ENCODE measurements at places on chromosomes 11 and 22.

DNA sequence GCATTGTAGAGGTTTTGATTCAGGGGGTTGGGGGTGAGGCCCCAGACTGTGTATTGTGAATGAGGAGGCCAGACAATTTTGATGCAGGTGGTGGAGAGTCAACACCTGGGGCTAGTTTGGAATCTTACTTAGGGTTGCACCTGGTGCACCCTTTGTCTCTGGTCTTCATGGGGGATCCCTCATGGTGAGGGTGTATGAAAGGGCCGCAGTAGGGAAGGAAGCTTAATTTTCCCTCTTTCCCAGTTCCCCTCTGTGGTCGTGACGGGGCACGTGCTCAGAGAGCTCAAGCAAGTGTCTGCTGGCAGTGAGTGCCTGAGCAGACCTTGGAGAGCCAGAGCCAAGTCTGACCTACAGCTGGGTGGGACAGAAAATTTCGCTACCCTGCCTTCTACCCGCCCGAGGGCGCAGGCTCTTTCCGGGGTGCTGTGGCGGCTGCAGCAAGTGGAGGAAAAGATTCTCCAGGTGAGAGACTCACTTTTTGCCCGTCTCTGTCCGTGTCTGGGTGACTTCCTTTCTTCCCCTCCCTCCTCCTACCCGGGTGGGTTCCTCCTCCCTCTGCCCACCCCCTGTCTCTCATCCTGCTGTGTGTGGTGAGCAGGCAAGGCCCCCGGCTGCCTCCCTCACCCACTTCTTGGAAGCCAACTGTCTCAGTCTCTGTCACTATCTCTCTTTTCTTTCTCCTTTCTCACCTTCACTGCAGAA is 131.7 kb downstream of the MICAL2 start:
- no peak for DNase-seq

- no peak for DNase-seq
These were observed 21.1 kb downstream of the RPS6KA4 start for GRCh38 chr11:64379817-64380709.

DNA sequence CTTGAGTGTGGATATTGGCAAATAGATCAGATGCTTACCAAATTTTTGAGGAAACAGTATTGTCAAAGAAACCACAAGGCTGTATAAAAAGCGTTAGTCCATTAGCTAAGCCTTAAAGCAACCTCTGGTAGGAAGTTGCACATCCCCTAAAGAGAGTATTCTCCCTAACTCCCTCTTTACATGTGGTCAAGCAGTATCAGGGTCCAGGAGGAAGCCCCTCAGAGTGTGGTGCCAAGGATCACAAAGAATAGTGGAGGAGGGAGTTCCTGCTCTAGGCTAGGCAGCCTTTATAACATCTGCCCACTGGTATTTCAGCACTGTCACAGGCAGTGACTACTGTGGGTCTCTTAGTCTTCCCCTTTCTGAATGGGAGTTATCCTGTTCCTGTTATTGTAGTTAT is 18.8 kb upstream of the AMPD3 start:
- no peak for DNase-seq

- no peak for DNase-seq
These were observed 9.8 kb downstream of the THAP12 start for GRCh38 chr11:76371170-76371569.

DNA sequence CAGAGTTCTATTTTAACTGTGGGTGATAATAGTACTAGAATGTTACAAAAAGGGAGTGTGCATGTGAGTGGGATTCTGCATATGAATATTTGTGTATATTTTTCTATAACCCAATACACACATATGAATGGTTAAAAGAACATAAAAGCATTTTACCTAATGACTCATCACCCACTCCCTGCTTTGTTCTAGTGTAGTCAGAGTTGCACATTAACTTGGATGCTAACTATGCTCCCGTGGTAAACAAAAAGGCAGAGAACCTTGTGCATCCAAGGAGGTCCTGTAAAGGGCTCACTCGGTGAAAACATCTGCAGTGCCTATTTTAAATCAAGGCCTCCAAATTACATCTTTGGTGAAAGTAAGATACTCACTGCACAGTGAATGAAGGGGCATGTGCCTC is 1289.4 kb downstream of the LRRC4C start:
- DNase-seq: no peak

GRCh38 chr11:123076484-123076883 is 14.5 kb upstream of the HSPA8 start:
- DNase-seq: no peak

GRCh38 chr22:46931881-46932280 is 169.4 kb downstream of the TBC1D22A start:
- peak; percentile 68 for DNase-seq

- no peak for DNase-seq
These were observed 207.3 kb downstream of the METTL15 start for GRCh38 chr11:28315440-28315839.

DNA sequence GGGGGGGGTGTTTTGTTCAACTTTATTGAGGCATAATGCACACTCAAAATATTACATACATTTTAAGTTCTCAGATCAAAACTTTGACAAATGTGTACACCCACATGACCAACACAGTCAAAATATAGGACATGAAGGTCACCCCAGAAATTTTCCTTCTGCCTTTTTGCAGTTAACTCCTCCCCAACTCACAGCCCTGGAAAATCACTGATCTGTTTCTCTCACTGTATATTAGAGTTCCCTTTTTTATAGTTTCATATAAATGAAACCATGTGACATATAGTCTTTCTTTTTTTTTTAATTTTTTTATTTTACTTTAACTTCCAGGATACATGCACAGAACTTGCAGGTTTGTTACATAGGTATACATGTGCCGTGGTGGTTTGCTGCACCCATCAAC is 4.6 kb downstream of the TMPRSS5 start:
- DNase-seq: no peak

DNA sequence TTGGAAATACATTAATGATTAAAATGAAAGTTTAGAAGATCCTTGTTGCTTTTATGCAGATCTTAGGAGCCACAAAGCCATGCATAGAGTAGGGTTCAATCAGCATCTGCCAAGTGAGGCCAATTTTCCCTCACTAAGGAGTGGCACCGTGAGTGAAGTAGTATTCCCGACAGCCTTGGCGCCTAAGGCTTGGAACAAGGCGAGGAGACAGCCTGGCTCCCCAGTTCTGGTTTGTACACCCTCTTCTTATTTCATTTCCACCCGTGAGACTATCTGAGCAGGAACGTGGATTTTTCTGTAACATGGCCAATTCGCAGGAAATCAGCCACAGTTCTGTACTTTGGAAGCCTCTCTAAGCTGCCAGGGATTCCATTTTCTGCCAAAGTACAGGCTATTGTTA is 22.6 kb downstream of the FADS2 start:
- no peak for DNase-seq

DNA sequence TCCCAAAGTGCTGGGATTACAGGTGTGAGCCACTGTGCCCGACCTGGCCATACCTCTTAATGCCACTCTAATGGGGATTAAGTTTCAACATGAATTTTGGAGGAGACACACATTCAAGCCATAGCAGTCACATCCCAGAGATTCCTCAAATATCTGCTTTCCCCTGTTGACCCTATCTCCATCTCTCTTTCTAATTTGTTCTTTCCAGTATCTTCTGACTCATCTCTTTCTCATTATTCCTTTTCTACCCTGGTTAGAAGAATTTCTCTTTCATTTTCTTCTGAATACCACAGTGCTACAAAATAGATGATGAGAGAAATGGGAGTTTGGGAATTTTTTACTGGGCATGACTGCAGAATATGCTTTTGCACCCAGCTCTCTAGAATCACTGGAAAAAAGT is 5.1 kb downstream of the OR10V1 start:
- peak; percentile 35 for DNase-seq
